ENCODE measurements at places on chromosomes 7 and 10.

GRCh38 chr7:136045992-136046391, 68.8 kb upstream of the MTPN start:
- no peak for DNase-seq

GRCh38 chr7:47185839-47186238, 396.1 kb downstream of the TNS3 start:
- DNase-seq = no peak

- no peak for DNase-seq
These were observed 665.2 kb downstream of the INHBA start for GRCh38 chr7:41037691-41038090.

GRCh38 chr7:6422095-6422494, 25.7 kb downstream of the DAGLB start:
- no peak for DNase-seq

DNA sequence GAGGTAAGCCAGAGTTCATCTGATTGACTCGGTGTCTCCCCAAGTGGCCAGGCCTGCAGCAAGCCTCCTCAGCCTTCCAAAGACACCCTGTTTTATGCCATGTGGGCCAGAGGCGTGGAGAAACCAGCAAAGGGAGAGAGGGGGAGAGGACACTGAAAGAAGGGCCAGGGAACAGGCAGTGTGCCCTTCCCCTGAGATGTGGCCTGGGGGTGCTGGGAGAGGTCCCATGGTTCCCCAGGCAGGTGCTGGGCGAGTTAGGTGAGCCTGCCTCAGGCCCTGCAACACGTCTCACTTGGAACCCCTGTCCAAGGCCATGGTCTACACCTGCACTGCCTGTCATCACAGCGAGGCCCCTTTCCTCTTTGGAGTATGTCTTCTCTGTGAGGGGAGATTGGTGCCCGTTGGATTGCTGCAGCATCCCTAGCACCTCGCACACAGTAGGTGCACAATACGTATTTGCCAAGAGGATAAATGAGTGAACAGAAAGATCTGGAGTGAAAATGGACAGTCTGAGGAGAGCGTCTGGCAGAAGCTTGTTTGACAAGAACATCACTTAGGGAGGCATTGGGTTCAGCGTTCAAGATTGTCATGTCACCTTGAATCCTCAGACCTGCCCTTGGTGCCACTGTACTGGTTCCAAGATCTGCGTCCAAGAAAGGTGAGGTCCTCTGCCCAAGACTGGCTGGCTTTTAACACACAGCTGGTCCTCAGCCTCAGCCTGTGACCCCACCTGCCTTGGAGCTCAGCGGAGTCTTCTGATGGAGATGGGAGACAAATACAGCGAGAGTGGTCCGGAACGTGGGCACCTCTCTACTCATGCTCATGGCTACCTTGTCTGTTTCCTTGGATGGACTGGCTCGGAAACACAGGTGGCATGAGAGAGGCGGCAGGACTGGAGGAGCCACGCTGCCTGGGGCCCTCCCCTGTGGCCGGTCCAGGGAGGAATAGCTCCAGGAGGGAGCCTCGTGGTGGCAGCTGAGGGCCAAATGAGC, 39.8 kb upstream of the NUB1 start:
- DNase-seq = no peak

- peak; percentile 99 for DNase-seq
These were observed 92.4 kb upstream of the JCAD start for GRCh38 chr10:30151581-30152389.

GRCh38 chr10:105102977-105103376, 461.9 kb downstream of the SORCS3 start:
- no peak for DNase-seq

DNA sequence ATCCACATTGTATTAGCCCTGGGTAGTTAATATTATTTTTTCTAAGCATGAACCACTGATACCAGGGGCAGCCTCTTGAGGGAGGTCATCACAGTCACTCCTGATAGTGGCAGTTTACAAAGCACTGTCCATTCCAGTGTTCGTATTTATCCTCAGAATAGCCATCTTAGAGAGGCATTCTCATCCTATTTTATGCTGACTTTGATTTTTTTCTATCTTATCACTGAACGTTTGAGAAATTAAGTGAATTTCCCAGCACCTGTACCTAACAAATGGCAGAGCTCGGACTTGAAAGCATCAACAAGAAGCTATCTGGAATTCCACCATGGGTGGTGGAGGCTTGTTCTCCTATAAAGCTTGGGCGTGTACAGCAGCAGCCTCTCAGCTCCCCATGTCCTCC, 26.1 kb upstream of the MGAM2 start:
- DNase-seq = no peak
